Urothelium cell line (cell line): ENCODE measurements at places on chromosomes 6 and 20.

GRCh38 chr6:7439228-7439627, 49.6 kb downstream of the RIOK1 start:
- DNase-seq, result no peak

GRCh38 chr6:89834884-89835792, 5.5 kb downstream of the CASP8AP2 start:
- no peak for DNase-seq

DNA sequence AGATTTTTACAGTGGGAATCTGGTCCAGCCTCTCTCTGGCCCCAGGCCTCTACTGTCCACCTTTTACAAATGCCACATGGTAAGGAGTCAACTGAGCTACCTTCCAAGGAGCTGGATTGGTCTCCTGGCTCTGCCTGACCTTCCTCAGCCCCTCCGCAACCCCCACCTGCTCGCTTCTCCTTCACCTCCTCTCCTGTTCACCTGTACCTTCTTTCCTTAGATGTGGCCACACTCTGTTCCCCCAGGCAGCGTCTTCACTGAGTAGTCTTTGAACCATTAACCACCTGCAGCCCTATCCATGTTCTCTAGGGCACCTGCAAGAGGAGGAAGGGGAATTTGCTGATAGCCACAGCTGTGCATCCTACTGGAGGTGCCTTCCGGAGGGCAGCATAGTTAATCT, 55.3 kb upstream of the DDR1 start:
- DNase-seq, result no peak

DNA sequence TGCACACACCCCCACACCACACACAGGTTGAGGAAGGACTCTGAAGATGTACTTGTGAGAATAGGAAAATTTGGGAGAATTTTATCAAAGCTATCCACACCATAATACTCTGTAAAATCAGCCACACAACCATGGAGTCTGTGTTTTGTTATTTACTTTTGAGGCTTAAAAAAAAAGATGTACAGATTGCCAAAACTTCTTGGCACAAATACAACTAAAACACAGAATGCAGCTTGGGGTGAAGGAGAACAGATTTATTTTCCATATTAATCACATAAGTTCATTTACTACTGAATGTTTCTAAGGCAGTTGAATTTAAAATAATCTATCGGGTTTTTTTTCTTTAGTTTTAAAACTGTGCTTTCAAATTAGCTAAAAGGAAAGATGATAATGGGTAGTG, 32.8 kb upstream of the KCNQ5 start:
- no peak for DNase-seq

DNA sequence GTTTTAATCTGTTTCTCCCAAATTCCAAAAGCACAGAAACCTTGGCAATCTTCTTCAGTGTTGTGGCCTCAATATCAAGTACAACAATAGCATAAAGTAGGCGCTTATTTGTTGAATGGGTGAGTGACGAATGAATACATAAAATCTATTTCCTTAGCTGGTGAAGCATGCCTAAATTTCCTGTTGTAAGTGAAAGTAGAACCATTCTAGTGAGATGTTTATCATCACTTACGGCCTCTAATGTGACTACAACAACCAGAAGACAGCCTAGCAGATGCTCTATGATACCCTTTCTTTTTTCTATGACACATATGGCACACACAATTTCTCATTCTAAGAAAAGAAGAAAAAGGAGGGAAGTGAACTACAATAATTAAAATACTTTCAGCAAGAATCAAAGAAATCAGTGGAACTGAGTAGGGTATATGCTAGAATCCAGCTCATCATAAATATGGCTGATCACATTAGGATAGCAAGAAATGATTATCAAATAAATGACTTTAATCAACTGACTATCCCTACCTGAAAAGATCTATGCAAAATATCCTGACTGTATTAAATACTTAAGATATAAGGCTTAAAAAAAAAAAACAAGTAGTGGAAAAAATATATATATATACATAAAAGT, 67.4 kb downstream of the BTBD9 start:
- no peak for DNase-seq

GRCh38 chr6:113630738-113631535, 226.2 kb upstream of the MARCKS start:
- no peak for DNase-seq

GRCh38 chr6:155483858-155484257, 28.2 kb upstream of the NOX3 start:
- no peak for DNase-seq

GRCh38 chr6:85678026-85678601, 35.4 kb upstream of the SYNCRIP start:
- no peak for DNase-seq
